ENCODE measurements at places on chromosomes 6 and 20.

GRCh38 chr6:25322692-25323091 lies 43.5 kb downstream of the CARMIL1 start:
- DNase-seq = no peak

DNA sequence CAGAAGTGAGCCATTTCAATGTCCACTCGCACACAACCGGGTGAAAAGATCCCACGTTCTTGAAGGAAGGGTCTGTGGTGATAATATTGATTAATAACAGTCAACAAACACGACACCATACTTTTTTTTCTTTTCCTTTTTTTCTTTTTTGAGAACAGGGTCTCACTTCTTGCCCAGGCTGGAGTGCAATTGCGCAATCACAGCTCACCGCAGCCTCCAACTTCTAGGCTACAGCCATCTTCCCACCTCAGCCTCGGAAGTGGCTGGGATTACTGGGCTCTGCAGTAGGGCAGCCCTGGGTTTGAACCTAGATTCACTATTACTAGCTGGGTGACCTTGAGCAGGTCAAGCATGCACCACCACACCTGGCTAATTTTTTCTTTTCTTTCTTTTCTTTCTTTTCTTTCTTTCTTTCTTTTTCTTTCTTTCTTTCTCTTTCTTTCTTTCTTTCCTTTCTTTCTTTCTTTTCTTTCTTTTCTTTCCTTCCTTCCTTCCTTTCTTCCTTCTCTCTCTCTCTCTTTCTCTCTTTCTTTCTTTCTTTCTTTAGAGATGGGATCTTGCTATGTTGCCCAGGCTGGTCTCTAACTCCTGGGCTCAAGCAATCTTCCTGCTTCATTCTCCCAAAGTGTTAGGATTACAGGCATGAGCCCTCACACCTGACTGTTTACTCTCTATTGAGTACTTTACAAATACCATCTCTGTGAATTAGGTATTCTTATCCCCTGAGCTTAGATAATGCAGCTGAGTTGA lies 123.9 kb downstream of the SNX5 start:
- DNase-seq = no peak

DNA sequence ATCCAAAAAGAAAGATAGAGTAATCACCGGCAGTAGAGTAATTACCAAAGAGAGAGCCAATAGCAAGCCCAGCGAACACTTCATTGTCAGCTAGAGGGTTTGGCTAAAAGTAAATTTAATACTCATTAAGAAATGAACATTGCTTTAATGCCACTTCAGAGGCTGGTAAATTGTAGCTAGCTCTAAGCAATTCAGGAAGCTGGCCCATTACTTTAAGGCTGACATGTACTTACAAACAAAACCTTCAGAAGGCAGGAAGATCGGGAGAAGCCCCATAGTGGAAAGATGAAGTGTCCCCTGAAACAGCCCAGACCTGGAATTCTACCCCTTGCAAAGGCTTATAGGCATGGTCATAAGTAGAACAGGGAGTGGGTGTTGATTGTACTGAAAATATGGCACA lies 396.6 kb upstream of the ID4 start:
- DNase-seq = no peak

- DNase-seq = no peak
Measured at GRCh38 chr6:90547991-90548390, 38.9 kb downstream of the MAP3K7 start.

- no peak for DNase-seq
Measured at GRCh38 chr6:151633526-151634335, 139.9 kb downstream of the CCDC170 start.

- no peak for DNase-seq
Measured at GRCh38 chr6:146962329-146962728, 241.9 kb upstream of the STXBP5 start.

GRCh38 chr6:157268396-157268795 lies 54.9 kb downstream of the TMEM242 start:
- no peak for DNase-seq

- no peak for DNase-seq
Measured at GRCh38 chr6:68615938-68616337, 19.1 kb upstream of the ADGRB3 start.

DNA sequence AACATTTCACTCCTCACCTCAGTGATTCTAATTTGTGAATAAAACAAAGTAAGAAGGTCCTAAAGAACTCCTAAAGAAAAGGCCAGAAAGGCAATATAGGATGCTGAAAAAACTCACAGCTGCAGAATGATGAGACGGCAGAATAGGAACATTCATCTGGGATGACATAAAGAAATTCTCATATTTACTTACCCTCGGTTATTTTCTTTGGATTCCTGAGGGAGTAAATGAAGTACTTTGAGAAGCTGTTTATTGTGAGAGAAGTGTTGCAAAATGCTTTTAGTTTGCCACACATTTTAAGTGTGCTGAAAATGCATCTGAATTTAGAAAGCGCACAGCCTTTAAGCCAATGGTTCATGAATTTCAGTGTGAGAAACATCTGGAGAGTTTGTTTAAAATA lies 35.7 kb upstream of the RBL1 start:
- no peak for DNase-seq

GRCh38 chr20:34773726-34774125 lies 51.7 kb downstream of the NCOA6 start:
- DNase-seq = no peak

DNA sequence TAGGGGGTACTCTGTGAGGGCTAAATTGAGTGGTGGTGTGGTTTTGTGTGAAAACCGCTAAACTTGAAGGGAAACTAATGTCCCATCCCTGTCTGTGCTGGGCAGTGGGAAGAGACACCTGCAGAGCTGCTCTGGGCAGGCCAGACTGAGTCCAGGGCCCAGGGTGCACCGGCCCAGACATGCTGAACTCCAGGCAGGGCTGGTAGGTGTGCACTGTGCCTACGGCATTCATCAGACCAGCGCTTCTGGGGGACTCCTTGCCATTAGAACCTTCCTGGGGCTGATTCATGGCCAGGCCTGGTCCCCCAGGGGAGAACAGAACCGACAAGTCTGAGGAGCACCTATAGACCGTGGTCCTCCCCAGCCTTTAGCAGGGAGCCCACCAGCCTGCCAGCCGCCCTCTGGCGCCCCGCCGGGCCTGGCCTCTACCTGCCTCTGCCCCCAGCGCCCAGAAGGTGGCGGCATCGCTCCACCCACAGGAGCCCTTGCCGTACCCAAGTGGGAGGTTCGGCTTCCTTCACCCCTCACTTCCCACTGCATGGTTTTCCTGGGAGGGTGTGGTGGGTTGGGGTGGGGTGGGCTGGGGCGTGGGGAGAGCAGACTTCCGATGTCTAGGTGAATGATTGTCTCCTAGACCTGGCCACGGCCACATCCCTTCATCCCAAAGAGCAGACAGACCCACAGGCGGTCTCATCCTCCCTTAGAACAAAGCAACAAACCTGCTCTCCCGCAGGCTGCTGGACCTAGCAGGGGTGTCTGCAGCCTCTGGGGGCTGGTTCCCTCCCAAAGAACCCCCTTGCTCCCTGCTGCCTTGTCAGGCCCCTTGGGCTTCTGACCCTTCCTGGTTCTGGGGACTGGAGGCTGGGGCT lies 15.5 kb downstream of the CCDC167 start:
- DNase-seq = peak; percentile 71

DNA sequence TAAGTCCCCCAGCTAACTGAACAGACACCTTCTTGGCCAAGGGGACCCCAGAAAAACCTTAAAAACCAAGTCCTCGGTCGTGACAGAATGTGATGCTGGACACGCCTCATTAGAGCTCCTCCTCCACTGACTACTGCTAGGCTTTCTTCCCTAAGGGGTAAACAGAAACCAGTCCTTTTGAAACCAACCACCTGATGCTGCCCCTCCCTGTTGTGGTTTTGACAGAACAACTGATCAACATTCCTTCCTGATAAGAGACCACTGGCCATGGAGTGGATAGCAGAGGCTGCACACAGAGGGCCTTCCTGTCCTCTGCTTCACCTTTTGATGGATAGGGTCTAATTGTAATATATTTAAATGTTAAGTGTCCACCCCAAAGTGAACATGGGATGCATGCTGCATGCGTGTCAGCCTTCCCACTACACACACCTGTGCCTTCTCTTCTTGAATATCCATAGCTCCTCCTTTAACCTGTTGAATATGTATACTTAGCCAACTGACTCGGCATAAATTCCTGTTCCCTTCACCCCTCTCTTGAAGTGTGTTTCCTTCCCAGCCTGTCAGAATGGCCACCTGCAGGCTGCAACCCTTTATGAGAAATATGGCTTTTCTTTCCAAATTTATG lies 27.9 kb upstream of the SLC2A12 start:
- no peak for DNase-seq

DNA sequence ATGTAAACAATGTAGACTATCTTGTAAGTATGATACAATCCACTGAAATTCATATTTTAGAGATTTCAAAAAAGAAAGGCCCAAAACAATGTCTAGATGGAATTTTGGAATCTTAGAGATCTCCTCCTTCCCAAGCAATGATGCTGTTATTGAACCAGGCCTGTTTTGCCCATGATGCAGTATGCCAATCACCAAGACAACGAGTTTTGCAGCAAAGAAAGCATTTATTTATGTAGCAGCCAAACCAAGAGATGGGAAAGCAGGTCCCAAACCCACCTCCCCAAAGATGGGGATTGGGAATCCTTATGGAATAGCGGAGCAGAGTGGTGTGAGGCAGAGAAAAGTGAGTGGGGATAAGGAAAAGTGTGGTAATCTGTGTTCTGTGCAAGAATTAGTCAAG lies 197.8 kb upstream of the NT5E start:
- DNase-seq = no peak

- peak; percentile 83 for DNase-seq
Measured at GRCh38 chr6:30690403-30691207, at the start of gene NRM. NRM (minus strand) TSS chr6:30690984; CDS start chr6:30690974, 10 bp downstream.

DNA sequence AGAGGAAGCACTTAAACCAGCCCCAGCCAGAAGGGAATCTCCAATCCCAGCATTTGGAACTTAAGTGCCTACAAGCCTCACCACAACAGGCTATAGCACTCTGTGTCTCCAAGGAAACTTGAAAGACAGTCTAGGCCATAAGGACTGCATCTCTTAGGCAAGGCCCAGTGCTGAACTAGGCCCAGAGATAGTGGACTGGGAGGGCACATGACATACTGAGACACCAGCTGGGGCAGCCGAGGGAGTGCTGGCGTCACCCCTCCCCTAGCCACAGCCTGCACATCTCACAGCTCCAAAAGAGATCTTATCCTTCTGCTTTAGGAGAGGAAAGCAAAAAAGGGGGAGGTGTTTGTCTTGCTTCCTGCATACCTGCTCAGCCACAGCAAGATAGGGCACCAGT lies 618.5 kb downstream of the COL12A1 start:
- DNase-seq = no peak

DNA sequence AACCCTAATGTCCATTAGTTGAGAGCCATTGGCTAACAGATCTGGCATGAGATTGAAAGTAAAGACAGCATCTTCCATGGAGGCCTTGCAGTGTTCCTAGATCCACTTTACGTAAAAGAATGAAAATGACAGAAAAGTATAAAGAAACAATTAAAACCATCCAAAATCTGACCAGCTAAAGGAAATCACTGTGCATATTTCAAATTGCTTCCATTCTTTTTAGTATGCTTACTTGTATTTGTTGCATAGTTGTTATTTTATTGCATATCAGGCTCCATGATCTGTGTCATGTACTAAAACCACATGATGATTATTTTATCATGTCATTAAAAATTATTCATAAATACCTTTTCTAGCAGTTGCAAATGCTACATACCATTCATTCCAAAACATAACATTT lies 67.9 kb downstream of the GCLC start:
- no peak for DNase-seq

DNA sequence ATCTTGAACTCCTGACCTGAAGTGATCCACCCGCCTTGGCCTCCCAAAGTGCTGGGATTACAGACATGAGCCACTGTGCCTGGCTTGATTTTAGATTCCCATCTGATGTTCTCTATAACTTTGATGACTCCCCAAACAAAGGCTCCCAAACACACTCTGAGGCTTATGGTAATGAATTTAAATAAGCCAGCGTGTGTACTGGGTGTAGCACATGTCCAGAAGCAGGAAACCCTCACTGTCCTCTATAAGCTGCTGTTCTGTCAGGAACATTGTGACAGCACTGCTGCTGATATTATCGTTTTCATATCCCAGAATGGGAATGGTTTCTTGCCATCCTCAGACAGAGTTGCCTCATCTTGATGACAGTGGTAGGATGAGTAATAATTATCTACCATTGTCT lies 54.1 kb upstream of the SALL4 start:
- no peak for DNase-seq

DNA sequence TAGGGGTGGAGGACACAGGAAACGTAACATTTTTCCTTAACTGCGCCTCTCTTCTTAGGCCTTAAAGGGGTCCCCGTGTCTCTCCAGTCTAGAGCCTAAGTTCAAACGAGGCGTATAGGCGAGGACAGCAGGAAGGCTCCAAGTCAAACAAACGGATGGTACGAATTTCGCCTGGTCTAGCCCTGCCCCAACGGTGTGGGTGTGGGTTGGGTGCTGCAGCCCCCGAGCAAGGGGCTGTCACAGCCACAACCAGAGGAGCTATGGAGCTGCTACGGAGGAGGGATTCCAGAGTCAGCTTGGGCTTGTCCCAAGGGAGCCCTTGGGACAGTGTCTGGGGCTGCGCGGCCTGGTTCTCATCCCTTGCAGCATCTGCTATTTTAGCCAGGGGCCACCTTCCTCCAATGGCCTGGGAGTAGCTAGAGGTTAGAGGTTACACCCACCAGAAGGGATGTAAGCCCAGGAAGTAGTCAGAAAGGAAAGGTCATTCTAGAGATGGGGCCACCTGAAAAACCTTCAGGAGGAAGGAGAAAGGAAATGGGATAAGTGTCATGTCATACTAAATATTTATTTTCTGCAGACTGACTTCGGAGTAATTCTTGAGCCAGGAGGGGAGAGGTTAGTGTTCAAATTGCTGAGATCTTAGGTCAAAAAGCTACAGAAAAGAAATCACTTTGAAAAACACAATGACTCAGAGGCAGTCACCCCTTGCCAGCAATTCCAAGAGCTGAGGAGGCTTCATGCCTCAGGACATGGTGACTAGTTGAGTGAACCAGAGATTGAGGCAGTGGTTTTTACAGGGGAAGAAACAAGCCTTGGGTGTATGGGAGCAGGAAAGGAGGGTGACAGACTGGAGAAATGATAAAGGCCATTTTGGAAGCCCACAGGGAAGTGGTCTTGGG lies 21.7 kb downstream of the VPS52 start:
- DNase-seq = no peak

- no peak for DNase-seq
Measured at GRCh38 chr6:11486486-11486885, 51.1 kb upstream of the TMEM170B start.

DNA sequence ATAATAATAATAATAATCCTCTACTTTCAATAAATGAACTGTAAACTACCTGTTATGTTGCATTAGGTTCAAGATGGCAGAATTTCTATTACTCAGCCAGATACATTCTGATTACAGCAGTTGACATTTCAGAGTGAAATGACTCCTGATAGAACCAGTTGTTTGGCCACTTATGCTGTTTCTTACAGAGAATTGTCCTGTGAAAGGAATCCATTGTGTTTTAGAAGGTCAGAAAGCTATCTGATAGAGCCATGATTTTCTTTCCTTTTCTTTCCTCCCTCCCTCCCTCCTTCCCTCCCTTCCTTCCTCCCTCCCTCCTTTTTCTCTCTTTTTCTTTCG lies 16.6 kb downstream of the GJA10 start:
- no peak for DNase-seq

- no peak for DNase-seq
Measured at GRCh38 chr6:10219510-10219909, 195.4 kb downstream of the TFAP2A start.

Measured in DND-41 (cell line).